ENCODE measurements at places on chromosomes 2 and 18. TPM values are rescaled to one million over a fixed set of nuclear protein-coding genes. Genes with fewer than 3 reads are reported as not detected.

GRCh38 chr18:48342581-48342980 is 66.6 kb downstream of the ZBTB7C start:
- no peaks in the 10 kb centered on the region for H3K36me3 ChIP-seq
- no peak overlapping the region for H3K4me3 ChIP-seq
- no peak overlapping the region for H3K27ac ChIP-seq
- H3K4me1 ChIP-seq = peaks cover 4% of the 10 kb centered on the region

GRCh38 chr2:236972491-236973342 is 113.0 kb upstream of the COPS8 start:
- no peak for DNase-seq
- H3K4me3 ChIP-seq = no peak overlapping the region
- H3K4me1 ChIP-seq = peaks cover 26% of the 10 kb centered on the region
- H3K27me3 ChIP-seq = peaks cover 8% of the 10 kb centered on the region
- no peak overlapping the region for H3K27ac ChIP-seq

- no peaks in the 10 kb centered on the region for H3K36me3 ChIP-seq
- H3K4me3 ChIP-seq = no peak overlapping the region
- H3K4me1 ChIP-seq = no peaks in the 10 kb centered on the region
- H3K27me3 ChIP-seq = no peaks in the 10 kb centered on the region
- no peak overlapping the region for H3K27ac ChIP-seq
Measured at GRCh38 chr18:37874721-37875120, 309.1 kb upstream of the CELF4 start.

Gene ZNF396
- 0.50 TPM for total RNA-seq
